ENCODE measurements at places on chromosomes 5 and 9. TPM values are rescaled to one million over a fixed set of nuclear protein-coding genes. Genes with fewer than 3 reads are reported as not detected.
A peak's percentile ranks its signal among the peaks of the same experiment; 100 is the strongest.

DPH7 gene
- 34.6 TPM for total RNA-seq

DNA sequence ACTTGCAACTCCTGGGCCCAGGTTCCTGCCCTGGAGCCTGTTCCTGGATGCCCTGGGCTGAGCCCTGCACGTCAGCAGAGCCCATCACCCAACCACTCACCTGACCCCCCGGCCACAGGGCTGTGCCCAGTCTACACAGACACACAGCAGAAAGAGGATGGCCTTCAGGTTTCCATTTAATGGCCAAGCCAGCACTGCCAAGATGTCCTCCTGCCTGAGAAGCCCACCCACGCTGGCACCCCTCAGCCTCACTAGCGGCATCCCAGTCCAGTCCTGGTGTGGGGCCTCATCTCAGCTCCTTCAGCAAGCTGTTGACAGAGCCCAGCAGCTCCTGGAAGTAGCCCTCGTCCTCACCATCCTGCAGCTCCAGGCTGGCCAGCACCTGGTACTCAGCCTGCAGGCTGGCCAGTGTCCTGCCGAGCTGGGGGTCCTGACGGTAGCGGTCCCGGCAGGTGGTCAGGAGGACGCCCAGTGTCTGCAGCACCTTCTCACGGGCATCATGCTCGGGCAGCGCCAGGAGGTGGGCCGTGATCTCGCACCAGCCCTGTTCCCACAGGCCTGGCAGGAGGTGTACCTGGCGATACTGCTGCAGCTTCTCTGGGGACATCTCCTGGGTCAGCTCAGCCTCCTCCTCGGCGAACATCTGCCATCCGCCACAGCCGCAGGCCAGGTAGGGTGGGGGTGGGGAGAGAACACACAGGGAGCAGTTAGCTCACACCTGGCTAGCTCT, 71.9 kb upstream of the LRRTM2 start:
- DNase-seq: no peak

DNA sequence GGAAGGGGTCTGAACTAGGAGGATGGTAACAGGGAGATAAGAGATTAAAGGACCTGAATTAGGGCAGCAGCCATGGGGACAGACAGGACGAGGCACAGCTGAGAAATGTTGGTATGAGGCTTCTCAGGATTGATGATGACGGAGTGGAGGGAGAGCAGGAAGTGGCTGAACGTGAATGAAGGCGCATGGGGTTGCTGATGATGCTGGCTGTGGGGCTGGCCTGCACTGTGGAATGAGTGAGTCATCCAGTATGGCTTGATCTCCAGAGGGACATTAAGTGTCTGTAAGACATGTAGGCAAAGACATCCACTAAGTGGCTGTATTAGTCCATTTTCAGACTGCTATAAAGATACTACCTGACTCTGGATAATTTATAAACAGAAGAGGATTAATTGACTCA, 256.4 kb downstream of the ICE1 start:
- DNase-seq: peak; percentile 38

GRCh38 chr9:35396560-35397215, 93.2 kb upstream of the RUSC2 start:
- DNase-seq: no peak

F2RL2 gene
- total RNA-seq: 1.0 TPM

- DNase-seq: no peak
Measured at GRCh38 chr9:70435948-70436347, 21.5 kb upstream of the KLF9 start.

DNA sequence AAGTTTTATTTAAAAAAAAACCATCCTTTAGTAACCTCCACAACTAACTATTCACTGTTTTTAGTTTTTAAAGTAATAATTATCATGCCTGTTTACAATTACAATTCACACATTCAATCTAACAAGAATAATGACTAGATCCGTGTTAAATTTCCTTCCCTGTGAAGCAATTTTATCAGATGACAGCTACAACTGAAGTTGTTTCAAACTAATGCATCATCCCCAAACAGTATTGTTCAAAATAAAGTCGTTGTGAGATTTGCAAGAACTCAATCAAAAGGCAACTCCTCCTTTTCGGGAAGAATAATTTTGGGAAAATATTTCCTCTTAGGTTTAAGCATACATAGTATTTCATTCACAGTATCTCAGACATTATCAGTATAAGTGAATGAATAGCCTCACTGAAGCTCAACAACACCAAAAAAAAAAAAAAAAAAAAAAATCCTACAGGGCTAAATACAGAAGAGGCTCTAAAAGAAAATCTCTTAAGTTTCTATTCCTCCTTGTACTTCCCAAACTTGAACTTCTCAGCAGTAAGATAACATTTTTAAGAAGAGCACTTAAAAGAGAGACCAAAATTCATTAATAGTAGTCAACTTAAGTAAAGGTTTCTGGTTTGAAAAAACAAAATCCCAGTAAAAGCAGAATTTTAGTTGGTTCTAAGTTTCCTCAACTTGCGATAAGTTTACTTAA, 9.4 kb downstream of the C9orf72 start:
- DNase-seq: no peak

- DNase-seq: no peak
Measured at GRCh38 chr5:121503111-121503840, 348.4 kb upstream of the FTMT start.

TAF11L5 gene
- not detected for total RNA-seq

ANKRD31 gene
- total RNA-seq: 0.67 TPM

GRCh38 chr5:142202282-142202681, 93.7 kb downstream of the NDFIP1 start:
- no peak for DNase-seq

- no peak for DNase-seq
Measured at GRCh38 chr9:99743455-99743854, 78.2 kb upstream of the NR4A3 start.

MTRR gene
- total RNA-seq: 21.5 TPM
